ENCODE measurements at places on chromosomes 2 and 18. TPM values are rescaled to one million over a fixed set of nuclear protein-coding genes. Genes with fewer than 3 reads are reported as not detected.
A peak's percentile ranks its signal among the peaks of the same experiment; 100 is the strongest.

- H3K4me3 ChIP-seq: no peak overlapping the region
- peaks cover 21% of the 10 kb centered on the region for H3K27me3 ChIP-seq
- H3K27ac ChIP-seq: no peak overlapping the region
- no peaks in the 10 kb centered on the region for H3K4me1 ChIP-seq
These were observed 37.1 kb upstream of the UBE2E3 start for GRCh38 chr2:180943275-180943674.

DNA sequence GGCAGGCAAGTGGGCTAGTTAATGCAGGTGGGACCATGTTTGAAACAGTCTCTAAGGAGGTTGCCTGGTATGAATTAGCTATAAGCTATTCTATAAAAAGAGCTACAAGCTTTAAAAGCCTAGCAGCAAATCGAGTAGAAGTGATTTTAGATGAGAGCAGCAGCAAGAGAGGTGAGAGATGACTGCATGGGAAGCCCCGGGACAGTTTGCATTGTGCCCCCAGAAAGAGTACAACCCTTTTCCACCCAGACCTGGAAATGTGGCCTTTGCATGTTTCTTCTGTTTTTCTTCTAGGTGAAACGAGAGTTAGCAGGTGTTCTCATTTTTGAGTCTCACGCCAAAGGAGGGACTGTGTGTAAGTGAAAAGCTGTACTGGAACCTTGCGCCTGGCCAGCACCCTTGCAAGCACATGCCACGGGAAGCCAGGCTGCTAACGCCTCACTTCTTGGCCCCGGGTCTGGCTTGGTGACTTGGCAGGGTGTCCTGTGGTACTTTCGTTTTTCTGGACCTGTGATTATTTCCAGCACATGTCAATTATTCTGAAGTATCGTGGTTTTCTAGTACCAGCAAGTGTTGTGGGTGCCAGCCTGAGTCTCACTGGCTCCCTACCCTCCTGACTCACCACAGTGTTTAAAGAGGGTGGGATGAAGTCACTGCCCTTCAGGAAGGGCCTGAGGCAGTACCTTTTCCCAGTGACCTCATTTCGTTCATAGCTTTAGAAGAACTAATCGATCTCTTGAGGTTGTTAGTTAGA lies 90.3 kb upstream of the MAP3K20 start:
- H3K4me1 ChIP-seq: no peaks in the 10 kb centered on the region
- DNase-seq: no peak
- H3K27ac ChIP-seq: no peak overlapping the region
- H3K4me3 ChIP-seq: no peak overlapping the region
- no peaks in the 10 kb centered on the region for H3K27me3 ChIP-seq
- H3K36me3 ChIP-seq: no peaks in the 10 kb centered on the region

RGPD3 gene
- 0.28 TPM for total RNA-seq

IL1RL1 gene
- 0.23 TPM for total RNA-seq

- no peaks in the 10 kb centered on the region for H3K27me3 ChIP-seq
- H3K27ac ChIP-seq: no peak overlapping the region
- peak; percentile 92 for DNase-seq
- H3K4me3 ChIP-seq: no peak overlapping the region
- no peaks in the 10 kb centered on the region for H3K36me3 ChIP-seq
These were observed 27.2 kb downstream of the CLUL1 start for GRCh38 chr18:623761-624620.

TEKT4 gene
- not detected for total RNA-seq

DNA sequence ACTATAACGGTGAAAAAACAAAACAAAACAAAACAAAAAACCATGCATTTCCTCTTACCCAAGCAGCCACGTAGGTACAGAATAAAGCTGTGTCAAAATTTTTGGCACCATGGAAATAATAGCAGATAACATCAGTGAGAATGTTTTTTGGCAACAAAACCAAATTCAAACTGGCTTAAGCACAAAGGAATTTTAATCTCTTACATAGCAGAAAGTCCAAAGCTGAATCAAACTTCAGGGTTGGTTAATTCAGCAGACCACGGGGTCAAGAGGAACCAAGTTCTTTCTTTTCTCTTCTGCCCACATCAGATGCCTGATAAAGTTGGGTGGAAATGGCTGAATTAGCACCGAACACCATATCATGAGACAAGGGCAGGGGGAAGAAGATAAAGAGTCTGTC lies 129.5 kb downstream of the PAX3 start:
- no peaks in the 10 kb centered on the region for H3K27me3 ChIP-seq
- no peaks in the 10 kb centered on the region for H3K36me3 ChIP-seq
- H3K4me3 ChIP-seq: no peak overlapping the region
- H3K4me1 ChIP-seq: peaks cover 2% of the 10 kb centered on the region
- H3K27ac ChIP-seq: no peak overlapping the region

DNA sequence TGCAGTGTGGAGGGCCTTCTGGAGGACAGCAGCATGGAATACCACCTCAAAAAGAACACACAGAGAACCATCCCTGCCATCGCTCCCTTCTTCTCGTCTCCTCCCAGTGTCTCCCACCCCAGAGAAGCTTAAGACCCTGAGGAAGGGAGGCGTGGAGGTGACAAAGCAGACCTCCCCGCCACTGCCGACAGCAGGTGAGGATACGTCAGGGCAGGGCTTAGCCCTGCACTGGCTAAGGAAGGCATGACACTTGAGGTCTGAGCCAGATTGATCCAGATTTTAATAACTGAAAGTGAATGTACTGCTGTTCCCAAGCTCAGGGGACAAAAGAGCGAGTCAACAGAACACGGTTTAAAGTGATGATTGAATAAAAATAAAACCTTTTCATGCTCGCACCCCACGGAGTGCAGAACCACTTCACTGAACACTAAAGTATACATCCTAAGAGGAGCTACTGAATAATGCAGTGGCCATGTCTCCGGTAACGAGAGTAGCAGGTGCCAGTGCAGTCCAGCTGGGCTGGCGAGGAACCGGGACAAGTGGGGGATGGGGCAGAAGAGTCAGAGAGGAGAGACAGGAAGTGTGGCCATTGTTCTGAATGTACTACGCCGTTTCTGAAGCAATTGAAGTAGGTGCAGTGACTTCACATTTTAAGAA lies 391.0 kb downstream of the CDH2 start:
- no peaks in the 10 kb centered on the region for H3K36me3 ChIP-seq
- H3K27ac ChIP-seq: no peak overlapping the region

DNA sequence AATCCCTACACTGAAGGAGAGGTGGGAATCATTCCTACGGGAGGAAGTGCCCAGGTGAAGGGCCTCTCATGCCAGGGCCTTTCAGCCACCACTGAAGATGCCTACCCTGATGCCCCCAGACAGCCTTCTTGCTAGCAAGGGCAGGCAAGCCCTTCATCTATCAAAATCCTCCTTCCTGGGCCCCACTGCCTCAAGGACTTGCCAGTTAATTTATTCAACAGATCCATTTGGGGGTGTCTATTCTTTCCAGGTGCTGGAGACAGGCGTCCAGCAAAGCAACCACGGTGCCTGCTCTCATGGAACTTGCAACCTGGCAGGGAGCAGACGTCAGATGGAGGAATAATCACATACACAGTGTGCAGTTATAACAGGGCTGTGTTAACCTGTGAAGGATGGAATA lies 95.5 kb downstream of the GYPC start:
- no peak overlapping the region for H3K27ac ChIP-seq
- no peaks in the 10 kb centered on the region for H3K36me3 ChIP-seq
- peaks cover 3% of the 10 kb centered on the region for H3K4me1 ChIP-seq
- no peak overlapping the region for H3K4me3 ChIP-seq
- H3K27me3 ChIP-seq: no peaks in the 10 kb centered on the region

AMER3 gene
- 1.2 TPM for total RNA-seq

GRCh38 chr2:232465061-232465460 lies 9.1 kb downstream of the ALPI start:
- peak; percentile 21 for DNase-seq
- no peak overlapping the region for H3K27ac ChIP-seq
- no peaks in the 10 kb centered on the region for H3K4me1 ChIP-seq
- H3K36me3 ChIP-seq: no peaks in the 10 kb centered on the region
- peaks cover 2% of the 10 kb centered on the region for H3K27me3 ChIP-seq
- H3K4me3 ChIP-seq: no peak overlapping the region

All from endodermal cell (in vitro differentiated cells).